Breast epithelium (tissue), 4 donors: ENCODE measurements at places on chromosomes 7 and 10.

GRCh38 chr10:44995914-44996669 is 4.6 kb upstream of the ZNF22 start:
- H3K4me3 ChIP-seq = no peak overlapping the region
- H3K27me3 ChIP-seq = no peaks in the 10 kb centered on the region
- peaks cover 4% of the 10 kb centered on the region for H3K4me1 ChIP-seq
- H3K27ac ChIP-seq = peak overlapping the region; percentile 99

DNA sequence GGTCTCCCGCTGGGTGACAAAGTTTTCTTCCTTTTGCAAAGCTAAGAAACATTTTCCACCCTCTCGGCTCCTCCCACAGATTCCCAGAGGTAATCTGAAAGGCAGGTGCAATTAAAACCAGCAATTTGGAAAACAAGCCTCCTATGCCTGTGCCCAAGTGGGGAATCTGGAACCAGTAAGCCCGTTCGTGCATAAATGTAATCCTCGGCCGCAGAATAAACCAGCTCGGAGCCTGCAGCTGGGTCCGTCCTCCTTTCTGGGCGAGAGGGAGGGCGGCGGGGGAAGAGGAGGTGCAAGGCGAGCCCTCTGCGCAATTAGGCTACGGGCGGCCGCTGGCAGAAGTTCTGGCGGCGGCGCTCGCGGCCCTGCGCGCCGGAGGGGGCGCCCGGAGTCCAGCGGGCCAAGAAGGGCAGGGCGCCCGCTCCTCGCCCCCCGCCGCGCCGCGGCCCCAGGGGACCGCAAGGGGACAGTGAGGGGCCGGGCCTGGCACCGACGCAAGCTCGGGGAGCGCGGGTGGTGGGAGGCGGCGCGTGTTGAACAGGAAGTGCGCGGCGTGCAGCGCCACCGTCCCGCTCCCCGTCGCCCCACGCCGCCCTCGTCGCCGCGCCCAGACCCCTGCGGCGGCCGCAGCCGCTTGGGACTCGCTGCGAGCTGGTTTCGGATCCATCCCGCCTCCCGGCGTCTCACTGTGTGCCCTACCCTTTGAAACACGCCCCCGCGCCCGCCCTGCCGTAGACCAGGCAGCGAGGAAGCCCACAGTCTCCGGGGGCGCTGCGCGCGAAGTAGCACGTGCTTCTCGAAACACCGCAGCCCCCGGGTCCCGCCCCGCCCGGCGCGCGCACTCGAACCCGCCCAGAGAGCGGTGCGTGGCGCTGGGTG is at the start of gene PRKAG2:
Gene PRKAG2 (minus strand): TSS at position 217 of the 879 bp plus-strand sequence. CDS start 495 bp downstream, outside the sequence.
- DNase-seq = no peak
- H3K27ac ChIP-seq = peak within 1 kb of the TSS; percentile 97
- H3K4me3 ChIP-seq = peak within 1 kb of the TSS; percentile 72
- H3K27me3 ChIP-seq = no peaks in the 10 kb centered on the region

DNA sequence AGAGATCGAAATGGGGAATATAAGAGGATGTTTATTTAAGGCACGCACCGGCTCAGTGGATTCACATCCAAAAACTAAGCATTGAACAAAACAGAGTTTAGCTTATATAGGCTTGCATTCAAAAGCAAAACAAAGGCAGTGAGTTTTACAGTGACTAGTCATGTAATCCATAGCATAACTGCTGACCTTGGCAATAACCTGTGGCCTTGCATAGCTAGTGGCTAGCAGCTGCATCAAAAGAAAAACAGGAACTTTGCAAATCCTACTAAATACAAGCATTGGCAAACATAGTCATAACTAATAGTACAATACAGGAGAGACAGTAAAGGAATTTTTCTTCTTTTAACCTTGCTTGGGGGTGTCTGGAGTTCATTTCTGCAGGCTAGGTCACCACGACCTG is 9.7 kb upstream of the ZNF485 start:
- H3K4me3 ChIP-seq = no peak overlapping the region
- H3K27ac ChIP-seq = no peak overlapping the region
- H3K36me3 ChIP-seq = no peaks in the 10 kb centered on the region
- no peak for DNase-seq

- no peaks in the 10 kb centered on the region for H3K36me3 ChIP-seq
- DNase-seq = no peak
- no peaks in the 10 kb centered on the region for H3K4me1 ChIP-seq
- H3K4me3 ChIP-seq = no peak overlapping the region
Measured at GRCh38 chr10:88065383-88066049, 202.1 kb downstream of the PTEN start.

- DNase-seq = no peak
- no peak overlapping the region for H3K4me3 ChIP-seq
- no peak overlapping the region for H3K27ac ChIP-seq
- no peaks in the 10 kb centered on the region for H3K36me3 ChIP-seq
- H3K27me3 ChIP-seq = no peaks in the 10 kb centered on the region
- H3K4me1 ChIP-seq = no peaks in the 10 kb centered on the region
Measured at GRCh38 chr10:10528563-10528910, 489.1 kb upstream of the CELF2 start.

GRCh38 chr7:49639808-49640207 is 133.6 kb upstream of the VWC2 start:
- H3K27me3 ChIP-seq = no peaks in the 10 kb centered on the region
- H3K27ac ChIP-seq = no peak overlapping the region
- H3K36me3 ChIP-seq = no peaks in the 10 kb centered on the region
- no peak overlapping the region for H3K4me3 ChIP-seq
- no peak for DNase-seq

DNA sequence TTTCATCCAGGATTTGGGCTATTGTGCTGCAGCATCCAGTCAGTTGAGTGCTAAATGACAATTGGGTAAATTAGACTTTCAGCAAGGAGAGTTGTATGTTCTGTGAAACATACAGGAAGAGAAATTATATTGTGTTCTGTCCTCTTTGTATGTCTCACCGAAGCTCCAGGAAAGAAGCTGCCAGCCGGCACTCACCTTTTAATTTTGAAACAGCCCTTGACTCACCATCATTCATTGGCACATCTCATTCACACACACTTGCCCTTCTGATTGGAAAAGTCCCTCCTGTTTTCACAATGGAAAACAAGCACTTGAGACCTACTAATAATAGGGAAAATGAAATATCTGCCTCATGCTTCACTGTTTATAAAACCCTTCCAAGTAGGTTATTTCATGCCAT is 495.6 kb downstream of the RPS24 start:
- H3K27me3 ChIP-seq = no peaks in the 10 kb centered on the region
- no peaks in the 10 kb centered on the region for H3K36me3 ChIP-seq
- no peak for DNase-seq
- no peak overlapping the region for H3K4me3 ChIP-seq
- no peak overlapping the region for H3K27ac ChIP-seq

GRCh38 chr7:149780056-149780455 is 6.7 kb upstream of the ZNF467 start:
- H3K27me3 ChIP-seq = no peaks in the 10 kb centered on the region
- H3K4me1 ChIP-seq = no peaks in the 10 kb centered on the region
- H3K36me3 ChIP-seq = no peaks in the 10 kb centered on the region
- no peak overlapping the region for H3K27ac ChIP-seq
- no peak for DNase-seq
- no peak overlapping the region for H3K4me3 ChIP-seq

GRCh38 chr7:27079234-27079975 is 16.4 kb downstream of the HOXA1 start:
- H3K4me3 ChIP-seq = no peak overlapping the region
- no peaks in the 10 kb centered on the region for H3K4me1 ChIP-seq
- H3K36me3 ChIP-seq = no peaks in the 10 kb centered on the region
- no peak for DNase-seq
- H3K27ac ChIP-seq = no peak overlapping the region
- H3K27me3 ChIP-seq = no peaks in the 10 kb centered on the region

GRCh38 chr7:47496056-47496665 is 85.8 kb downstream of the TNS3 start:
- H3K4me3 ChIP-seq = no peak overlapping the region
- H3K27ac ChIP-seq = no peak overlapping the region
- H3K36me3 ChIP-seq = no peaks in the 10 kb centered on the region
- H3K27me3 ChIP-seq = no peaks in the 10 kb centered on the region
- no peak for DNase-seq
- no peaks in the 10 kb centered on the region for H3K4me1 ChIP-seq

GRCh38 chr7:28759475-28759971 is 198.6 kb downstream of the TRIL start:
- H3K27ac ChIP-seq = no peak overlapping the region
- H3K36me3 ChIP-seq = no peaks in the 10 kb centered on the region
- no peaks in the 10 kb centered on the region for H3K27me3 ChIP-seq

DNA sequence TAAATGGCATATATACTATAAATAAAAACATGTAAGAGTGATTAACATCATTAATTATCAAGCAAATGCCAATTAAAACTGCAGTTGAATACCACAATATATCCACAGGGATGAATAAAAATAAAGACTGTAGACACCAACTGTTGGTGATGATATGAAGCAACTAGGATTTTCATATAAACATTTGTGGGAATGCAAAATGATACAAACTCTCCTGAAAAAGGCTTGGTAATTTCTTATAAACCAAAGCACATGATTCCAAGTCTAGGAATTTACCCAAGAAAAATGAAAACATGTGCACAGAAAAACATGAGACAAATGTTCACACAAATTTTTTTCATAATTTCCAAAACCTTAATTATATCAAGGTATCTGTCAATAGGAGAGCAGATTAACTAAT is 448.1 kb downstream of the ETV1 start:
- H3K4me3 ChIP-seq = no peak overlapping the region
- no peaks in the 10 kb centered on the region for H3K27me3 ChIP-seq
- H3K27ac ChIP-seq = no peak overlapping the region
- no peak for DNase-seq

- H3K4me1 ChIP-seq = no peaks in the 10 kb centered on the region
- no peak for DNase-seq
- H3K27me3 ChIP-seq = no peaks in the 10 kb centered on the region
- no peak overlapping the region for H3K27ac ChIP-seq
Measured at GRCh38 chr10:2262333-2262732, 525.0 kb upstream of the ADARB2 start.

DNA sequence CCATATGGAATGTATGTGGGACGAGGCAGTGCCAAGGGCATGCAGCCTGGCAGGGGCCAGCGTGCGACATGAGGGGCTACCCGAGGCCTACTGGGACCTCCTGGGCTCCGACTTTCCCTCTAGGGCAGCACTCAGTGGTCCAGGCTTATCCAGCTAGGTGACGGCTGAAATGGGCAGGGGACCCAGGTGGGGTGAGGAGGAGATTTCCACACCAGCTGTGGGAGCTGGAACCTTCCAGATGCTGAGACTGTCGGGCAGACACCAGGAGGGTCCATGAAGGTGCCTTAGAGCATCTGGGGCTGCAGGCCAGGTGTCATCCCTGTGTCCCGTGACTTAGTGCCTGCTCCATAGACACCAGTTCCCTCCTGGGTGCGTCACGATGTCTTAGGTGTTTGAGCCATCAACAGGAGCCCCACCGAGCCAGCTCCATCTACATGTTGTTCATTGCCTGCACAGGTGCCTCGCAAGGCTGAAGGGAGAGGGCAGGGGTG is 13.4 kb downstream of the ZNF316 start:
- H3K4me1 ChIP-seq = no peaks in the 10 kb centered on the region
- H3K36me3 ChIP-seq = peaks cover 22% of the 10 kb centered on the region
- peak; percentile 37 for DNase-seq
- H3K27me3 ChIP-seq = no peaks in the 10 kb centered on the region

- no peaks in the 10 kb centered on the region for H3K36me3 ChIP-seq
- no peaks in the 10 kb centered on the region for H3K27me3 ChIP-seq
- H3K4me1 ChIP-seq = no peaks in the 10 kb centered on the region
- no peak overlapping the region for H3K27ac ChIP-seq
Measured at GRCh38 chr7:34075523-34076370, 170.4 kb downstream of the BMPER start.

GRCh38 chr7:25857376-25858067 is 294.5 kb upstream of the NFE2L3 start:
- peaks cover 4% of the 10 kb centered on the region for H3K27me3 ChIP-seq
- peak overlapping the region; percentile 46 for H3K4me3 ChIP-seq
- H3K36me3 ChIP-seq = no peaks in the 10 kb centered on the region
- H3K4me1 ChIP-seq = peaks cover 2% of the 10 kb centered on the region
- DNase-seq = no peak

DNA sequence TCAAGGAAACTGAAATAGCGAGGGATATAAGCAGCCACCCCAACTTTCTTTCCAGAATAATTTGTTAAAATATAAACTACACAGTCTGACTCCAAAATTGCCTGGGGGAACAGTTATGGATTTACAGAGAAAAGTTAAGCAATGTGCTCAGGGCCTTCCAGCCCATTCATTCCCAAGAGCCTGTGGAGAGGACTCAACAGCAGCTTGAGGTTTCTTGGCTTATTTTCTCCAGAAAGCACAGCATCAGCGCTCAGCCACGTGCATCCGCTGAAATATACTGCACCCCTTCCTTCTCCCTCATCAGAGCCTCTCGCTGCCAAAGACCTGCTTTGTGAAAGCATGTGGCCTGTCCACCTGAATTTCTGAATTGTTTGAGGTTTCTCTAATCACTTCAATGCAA is 375.2 kb upstream of the VWC2 start:
- no peaks in the 10 kb centered on the region for H3K27me3 ChIP-seq
- H3K27ac ChIP-seq = no peak overlapping the region
- H3K4me1 ChIP-seq = no peaks in the 10 kb centered on the region
- no peaks in the 10 kb centered on the region for H3K36me3 ChIP-seq
- H3K4me3 ChIP-seq = no peak overlapping the region

- peaks cover 4% of the 10 kb centered on the region for H3K4me1 ChIP-seq
- peak overlapping the region; percentile 72 for H3K27ac ChIP-seq
- DNase-seq = peak; percentile 93
- H3K36me3 ChIP-seq = no peaks in the 10 kb centered on the region
Measured at GRCh38 chr10:69375307-69376151, 41.2 kb downstream of the TACR2 start.

DNA sequence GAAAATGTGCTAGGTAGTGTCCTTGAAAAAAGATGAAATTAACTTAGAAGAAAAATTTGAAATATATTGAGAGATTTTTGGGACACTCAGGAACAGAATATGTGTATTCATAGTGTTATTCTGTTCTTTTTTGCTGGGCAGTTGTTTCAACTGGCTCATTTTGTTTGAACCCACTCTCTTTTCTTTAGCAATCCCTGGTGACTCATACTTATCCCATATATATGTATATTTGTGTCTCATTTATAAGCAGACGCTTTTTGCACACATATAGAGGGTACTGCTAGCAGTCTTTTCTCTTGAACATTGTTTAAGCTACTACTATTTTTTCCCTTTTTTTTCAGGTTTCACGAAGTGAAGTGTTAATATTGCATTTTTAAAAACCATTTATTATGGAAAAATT is 1.9 kb downstream of the EXOC6 start:
- no peak for DNase-seq
- no peaks in the 10 kb centered on the region for H3K27me3 ChIP-seq
- no peaks in the 10 kb centered on the region for H3K4me1 ChIP-seq
- H3K36me3 ChIP-seq = no peaks in the 10 kb centered on the region

DNA sequence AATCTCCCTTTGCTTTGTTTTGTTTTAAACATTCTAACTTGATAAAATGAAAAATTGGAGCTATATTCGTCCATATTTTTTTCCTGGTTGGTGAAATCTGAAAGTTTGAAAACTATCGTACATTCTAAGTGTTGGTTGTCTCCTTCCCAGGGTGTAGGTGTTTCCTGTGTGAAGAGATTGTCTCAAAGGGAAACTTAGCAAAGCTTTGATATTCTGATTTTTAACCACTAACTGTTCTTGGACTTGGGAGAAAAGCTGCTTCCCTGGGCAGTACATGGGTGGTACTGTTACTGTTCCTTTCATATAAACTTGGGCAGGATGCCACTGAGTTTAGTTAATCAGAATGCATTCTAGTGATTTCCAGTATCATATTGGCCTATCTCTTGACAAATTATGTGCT is 253.5 kb upstream of the LRGUK start:
- no peaks in the 10 kb centered on the region for H3K36me3 ChIP-seq
- no peaks in the 10 kb centered on the region for H3K27me3 ChIP-seq
- no peak overlapping the region for H3K27ac ChIP-seq
- H3K4me1 ChIP-seq = no peaks in the 10 kb centered on the region
